ENCODE measurements at places on chromosomes 3 and 15.

- DNase-seq = no peak
Observed at GRCh38 chr15:70437089-70437488, 326.3 kb downstream of the UACA start.

- peak; percentile 81 for DNase-seq
Observed at GRCh38 chr15:63504979-63505841, 817 bp downstream of the USP3 start.

GRCh38 chr3:48398701-48399386, 26.8 kb downstream of the FBXW12 start:
- DNase-seq = no peak

DNA sequence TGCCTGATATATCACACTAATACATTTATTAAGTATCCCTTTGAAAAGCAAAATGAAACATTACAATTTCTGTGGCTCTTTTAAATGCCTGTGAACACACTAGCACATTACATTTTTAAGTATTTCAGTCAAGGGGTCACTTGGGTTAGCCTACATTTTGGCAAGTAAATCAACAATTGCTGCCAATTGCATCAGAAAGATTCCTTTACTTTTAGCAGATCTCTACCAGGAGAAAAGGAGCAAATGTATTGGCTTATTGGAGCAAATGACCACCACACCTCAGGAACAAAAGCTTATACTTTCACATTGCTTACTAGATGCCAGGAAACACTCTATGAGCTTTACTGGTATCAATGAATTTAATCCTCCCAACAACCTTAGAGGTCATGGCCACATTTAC, 947.1 kb downstream of the FHIT start:
- no peak for DNase-seq

DNA sequence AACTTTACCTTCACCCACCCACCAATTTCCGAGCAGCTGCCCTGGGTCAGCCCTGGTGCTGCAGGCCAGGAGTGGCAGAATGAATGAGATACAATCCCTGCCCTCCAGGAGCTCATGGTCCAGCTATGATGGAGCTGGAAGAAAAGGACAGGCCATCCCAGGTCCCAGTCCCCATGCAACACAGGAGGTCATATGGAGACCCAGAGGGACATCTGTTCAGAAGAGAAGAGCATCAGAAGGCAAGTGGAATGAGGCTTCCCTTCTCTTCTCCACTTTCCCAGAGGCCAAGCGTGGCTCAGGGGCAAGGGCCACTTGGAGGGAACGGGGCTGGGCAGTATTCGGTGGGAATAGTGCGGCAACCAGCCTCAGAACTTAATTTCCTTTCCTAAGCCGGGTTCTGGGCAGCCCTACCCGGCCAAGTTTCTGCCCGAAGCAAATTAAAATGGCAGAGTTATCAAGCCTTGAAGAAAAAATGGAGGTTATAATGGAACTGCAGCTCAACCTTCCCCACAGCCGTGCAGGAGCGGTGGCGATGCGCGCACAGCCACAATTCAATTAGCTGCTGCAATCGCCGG, 35.9 kb downstream of the TLE3 start:
- no peak for DNase-seq

GRCh38 chr15:23548071-23548470, 17.4 kb upstream of the MKRN3 start:
- no peak for DNase-seq

DNA sequence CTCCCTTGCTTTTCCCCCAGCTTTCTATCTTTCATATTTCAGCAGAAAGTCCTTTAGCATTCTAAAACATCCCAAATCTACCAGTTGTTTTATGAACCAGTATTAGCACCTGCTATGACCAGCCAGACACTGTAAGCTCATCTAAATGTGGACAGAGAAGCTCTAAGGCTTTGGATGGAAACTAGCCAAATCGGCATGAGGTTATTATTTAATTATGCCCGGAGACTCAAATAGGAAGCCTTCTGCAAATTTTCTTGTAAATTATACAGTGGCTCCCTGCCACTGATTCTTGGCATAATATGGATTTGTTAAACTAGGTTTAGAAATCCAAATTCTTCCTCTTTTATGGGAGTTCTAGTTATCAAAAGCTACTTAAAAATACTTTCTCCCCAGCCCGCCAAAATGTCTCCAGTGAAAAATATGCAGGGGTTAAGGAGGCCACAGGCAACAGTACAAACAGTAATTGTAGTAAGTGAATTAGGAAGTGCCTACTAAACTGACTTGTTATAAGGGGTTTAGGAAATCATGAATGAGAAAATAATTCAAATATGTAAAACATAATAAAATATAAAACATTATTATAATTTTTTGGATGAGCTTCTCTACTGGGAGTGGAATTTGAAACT, 15.4 kb downstream of the MYH15 start:
- DNase-seq = no peak

GRCh38 chr3:30526031-30526430, 80.4 kb upstream of the TGFBR2 start:
- DNase-seq = no peak

GRCh38 chr3:120393243-120393642, 44.1 kb upstream of the LRRC58 start:
- DNase-seq = no peak

DNA sequence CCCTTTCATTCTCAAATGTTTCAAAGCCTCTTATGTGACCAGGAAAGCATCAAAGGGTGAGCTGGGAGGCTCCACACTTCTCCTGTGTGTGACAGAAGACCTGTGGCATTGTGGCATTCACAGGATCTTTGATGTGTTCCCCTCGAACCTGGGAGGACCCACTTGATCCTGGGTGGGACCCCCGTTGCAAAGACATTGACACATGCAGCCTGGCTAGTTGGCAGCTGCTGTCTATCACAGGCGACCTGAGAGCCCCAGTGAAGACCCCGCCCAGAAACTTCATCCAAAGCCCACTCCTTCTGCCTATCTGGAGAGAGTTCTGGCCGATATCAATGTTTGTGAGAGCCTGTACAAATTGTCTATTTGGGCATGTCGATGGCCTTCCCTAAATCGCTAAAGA, 140.4 kb upstream of the ATP2B2 start:
- no peak for DNase-seq

DNA sequence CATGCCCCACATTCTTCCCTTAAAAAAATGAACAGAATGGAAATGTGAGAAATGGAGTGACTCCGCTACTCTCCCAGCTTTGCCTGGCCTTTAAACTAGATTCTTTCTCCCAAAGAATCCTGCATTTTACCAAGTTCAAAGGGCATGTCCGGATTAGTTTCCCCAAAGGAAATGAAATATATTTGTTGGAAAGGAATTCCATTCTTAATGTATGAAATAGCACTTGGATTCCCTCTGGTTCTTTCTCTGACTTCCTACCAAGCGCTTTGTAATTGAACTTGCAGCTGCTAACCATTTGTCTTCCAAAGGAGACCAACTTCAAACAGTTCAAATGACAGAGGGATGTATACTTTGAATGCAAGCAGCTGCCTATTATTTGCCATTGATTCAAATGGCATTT, 18.9 kb downstream of the MAP2K1 start:
- DNase-seq = no peak

DNA sequence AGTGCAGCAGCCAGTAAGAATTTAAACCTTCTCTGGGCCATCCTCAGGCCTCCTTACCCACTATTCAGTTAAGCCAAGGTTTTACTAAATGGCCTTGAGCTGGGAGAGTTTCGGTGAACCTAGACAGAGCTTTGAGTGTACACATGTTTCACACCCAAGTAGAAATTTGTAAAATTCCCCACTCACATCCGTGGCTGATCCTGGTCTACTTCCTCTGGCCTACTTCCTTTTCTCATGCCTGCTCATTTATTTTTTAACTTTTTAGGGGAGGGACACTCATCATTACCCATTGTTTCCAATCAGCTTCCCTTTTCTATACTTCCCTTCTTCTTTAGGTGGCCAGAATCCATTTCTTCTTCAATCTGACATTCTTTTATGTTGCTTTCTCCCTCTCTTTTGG, 7.6 kb downstream of the CX3CR1 start:
- no peak for DNase-seq

GRCh38 chr3:140927279-140928069, 14.2 kb upstream of the SLC25A36 start:
- no peak for DNase-seq

GRCh38 chr3:62238003-62238402, 135.3 kb downstream of the FEZF2 start:
- no peak for DNase-seq

GRCh38 chr15:51888593-51889195, 59.2 kb downstream of the TMOD3 start:
- DNase-seq = peak; percentile 53

- no peak for DNase-seq
Observed at GRCh38 chr3:37653466-37653865, 208.2 kb upstream of the CTDSPL start.

- no peak for DNase-seq
Observed at GRCh38 chr3:149016669-149017541, 25.6 kb downstream of the GYG1 start.

- no peak for DNase-seq
Observed at GRCh38 chr15:58771621-58772250, 634 bp downstream of the MINDY2 start.

DNA sequence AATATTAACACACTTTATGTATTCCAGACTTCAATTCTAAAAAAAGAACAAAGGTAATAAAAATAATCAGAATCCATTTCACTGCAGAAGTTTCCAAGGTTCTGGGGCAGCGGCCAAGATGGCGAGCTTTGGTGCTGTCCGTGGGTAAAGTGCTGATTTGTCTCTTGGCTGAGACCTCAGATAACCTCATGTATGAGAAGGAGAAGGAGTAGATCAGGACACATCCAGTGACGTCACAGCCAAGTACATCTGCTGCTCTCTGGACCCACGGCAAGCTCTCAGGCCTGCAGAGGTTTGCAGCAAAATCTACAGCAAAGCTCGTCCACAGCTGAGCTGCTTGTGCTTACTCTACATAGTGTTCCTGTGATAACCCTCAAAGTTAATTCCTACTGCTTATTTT, 165.7 kb downstream of the MAGI1 start:
- no peak for DNase-seq

- DNase-seq = no peak
Observed at GRCh38 chr3:65091565-65091964, 403.8 kb upstream of the ADAMTS9 start.

- DNase-seq = no peak
Observed at GRCh38 chr15:95840004-95840403, 490.5 kb upstream of the NR2F2 start.

DNA sequence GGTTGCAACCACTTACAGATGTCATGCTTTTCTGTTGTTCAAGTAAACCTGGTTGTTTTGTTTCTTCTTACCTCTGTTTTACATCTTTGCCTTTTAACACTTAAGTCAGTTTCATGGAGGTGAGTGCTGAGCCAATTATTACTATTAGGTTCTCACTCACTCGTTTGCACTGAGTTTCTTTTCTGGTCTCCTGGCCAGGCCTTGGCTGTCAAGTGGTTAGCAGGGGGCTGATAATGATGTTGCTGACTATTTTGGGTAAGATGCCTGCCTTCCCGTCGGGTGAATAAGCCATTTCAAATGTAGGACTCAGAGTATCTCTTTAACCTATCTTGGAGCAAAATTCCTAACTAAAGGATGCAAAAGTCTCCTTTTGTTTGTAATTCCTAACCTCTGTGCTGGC, 78.5 kb downstream of the KLHL25 start:
- DNase-seq = no peak

DNA sequence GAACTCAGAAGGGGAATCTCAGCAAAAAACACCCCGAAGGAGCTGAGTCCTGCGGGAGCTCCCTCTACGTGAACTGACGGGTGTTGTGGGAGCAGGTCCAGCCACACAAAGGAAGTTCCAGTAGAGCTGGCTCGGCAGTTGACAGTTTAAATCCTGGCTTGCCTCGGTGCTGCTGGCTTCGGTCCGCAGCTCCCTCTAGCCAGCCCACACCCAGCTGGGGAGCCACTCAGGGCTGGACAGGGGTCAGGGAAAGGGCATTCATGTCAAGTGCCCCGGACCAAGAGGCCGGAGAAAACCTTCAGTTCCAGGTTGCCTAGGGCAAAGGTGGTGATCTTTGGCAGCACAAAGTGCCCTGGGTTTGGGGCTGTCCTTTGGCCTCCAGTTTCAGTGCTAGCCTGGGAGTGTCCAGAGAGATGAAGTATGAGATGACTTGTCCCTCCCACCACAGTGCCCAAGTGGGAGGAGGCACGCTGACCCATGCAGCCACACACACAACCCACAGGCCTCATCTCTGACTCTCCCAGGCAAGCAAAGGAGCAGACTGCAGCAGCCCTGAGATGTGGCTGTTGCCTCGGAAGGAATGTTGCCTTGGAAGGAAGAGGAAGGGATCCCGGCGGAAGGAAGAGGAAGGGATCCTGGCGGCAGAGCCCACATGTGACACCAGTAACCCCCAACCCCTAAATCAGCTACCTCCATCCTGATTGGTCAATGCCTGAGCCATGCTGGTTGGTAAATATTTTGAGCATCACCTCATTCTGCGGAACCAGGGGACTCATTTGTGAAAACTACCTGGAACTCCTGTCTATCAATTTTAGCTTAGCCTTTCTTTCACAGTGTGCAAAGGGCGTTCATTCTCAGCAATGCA, 13.9 kb upstream of the ANPEP start:
- DNase-seq = no peak

- no peak for DNase-seq
Observed at GRCh38 chr3:29696311-29696710, 415.4 kb downstream of the RBMS3 start.

GRCh38 chr3:187025254-187025655, 94.9 kb downstream of the ST6GAL1 start:
- no peak for DNase-seq

DNA sequence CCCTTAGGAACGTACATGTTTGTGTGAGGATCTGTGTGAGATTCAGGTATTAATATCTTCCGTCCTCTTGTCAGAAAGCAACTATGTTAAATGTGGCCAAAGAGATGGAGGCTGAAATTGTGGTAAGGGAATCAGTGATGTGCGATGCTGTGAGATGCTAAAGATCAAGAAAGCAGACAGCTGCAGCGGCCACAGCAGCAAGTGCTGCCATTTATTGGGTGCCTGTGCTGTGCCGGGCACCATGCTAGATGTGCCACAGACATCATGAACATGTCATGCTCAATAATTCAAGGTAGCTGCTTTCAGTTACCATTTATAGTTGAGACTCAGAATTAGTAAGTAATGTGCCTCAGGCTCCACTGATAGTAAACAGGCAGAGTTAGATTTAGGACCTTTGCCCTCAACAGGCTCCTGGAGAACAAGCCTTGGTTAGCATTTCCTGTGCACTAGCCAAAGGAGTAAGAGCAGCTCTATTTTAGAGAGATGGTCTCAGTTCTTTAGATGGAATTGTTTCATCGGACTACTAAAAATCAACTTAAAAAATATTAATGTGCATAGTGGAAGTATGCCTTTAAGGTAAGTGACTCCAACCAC, 24.9 kb downstream of the LARS2 start:
- DNase-seq = no peak

- no peak for DNase-seq
Observed at GRCh38 chr3:8842293-8842692, 72.9 kb upstream of the OXTR start.

DNA sequence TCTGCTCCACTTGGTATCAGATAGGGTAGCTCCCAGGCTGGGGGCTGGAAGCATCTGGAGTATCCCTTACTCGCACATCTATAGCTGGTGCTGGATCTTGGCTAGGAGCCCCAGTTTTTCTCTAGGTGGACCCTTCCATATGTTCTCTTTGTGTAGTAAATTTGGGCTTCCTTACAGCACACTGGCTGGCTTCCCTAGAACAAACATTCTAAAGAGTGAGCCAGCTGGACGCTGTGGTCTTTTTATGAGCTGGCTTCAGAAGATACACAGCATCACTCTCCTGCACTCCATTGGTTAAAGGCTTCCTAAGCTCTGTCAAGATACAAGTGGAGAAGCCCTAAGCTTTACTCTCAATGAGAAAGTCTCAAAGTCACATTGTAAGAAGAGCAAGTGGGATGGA, 322.1 kb downstream of the WDR72 start:
- DNase-seq = no peak

- DNase-seq = no peak
Observed at GRCh38 chr3:3305084-3305483, 125.6 kb upstream of the CRBN start.

All from hematopoietic multipotent progenitor cell treated with erythropoietin and hydrocortisone succinate and interleukin-3 and kit ligand, for 8 days (in vitro differentiated cells).